ENCODE measurements at places on chromosomes 11 and 22. TPM values are rescaled to one million over a fixed set of nuclear protein-coding genes. Genes with fewer than 3 reads are reported as not detected.

DNA sequence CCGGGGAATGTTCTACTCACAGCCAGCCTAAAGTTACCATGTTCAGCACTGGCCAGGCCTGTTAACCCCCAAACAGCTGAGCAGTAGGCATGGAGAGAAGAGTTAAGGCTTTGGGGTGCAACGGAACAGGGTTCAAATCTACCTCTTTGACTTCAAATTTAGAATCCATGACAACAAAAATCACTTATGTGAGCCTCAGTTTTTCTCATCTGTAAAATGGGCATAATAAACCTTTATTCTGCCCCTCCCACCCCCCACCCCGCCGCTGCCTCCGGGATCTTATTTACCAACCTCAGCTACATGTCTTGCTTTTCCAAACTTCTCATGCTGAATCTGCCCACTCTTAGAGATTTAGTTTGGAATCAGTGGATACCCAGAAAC lies 112.8 kb upstream of the CRYBB3 start:
- H3K27ac ChIP-seq, result peak overlapping the region; percentile 37
- no peaks in the 10 kb centered on the region for H3K36me3 ChIP-seq
- no peak for DNase-seq
- H3K27me3 ChIP-seq, result no peaks in the 10 kb centered on the region
- peaks cover 73% of the 10 kb centered on the region for H3K4me1 ChIP-seq

Gene TEAD1
- total RNA-seq, result 91.0 TPM

DNA sequence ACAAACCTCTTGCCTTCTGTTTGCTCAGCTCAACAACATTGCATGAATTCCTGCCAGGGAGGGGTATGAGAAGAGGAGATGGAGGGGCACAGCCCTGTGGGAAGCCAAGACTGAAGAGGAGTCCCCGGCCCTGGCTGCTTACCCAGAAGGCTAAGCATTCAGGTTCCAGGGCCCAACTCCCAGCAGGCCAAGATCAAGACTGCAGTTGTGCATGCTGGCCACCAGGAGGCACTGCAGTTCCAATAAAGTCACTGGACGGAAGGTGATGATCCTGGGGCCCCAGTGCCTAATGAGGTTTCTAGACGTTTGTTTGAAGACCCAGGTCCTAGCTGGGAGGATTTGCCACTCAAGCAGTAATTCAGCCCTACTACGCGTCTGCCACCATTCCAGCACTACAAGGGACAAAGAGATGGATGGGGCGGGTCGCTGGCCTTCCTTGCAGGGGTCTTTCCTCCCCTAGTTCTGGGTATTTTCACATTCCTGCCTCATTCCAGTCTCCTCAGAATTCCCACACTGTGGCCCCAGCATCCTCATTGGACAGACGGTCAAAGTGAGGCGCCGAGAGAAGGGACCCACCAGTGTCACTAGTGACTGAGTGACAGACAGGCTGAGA lies 23.6 kb downstream of the ALX4 start:
- H3K4me1 ChIP-seq, result no peaks in the 10 kb centered on the region
- H3K27me3 ChIP-seq, result no peaks in the 10 kb centered on the region
- DNase-seq, result no peak
- H3K36me3 ChIP-seq, result no peaks in the 10 kb centered on the region
- no peak overlapping the region for H3K4me3 ChIP-seq

GRCh38 chr22:20031732-20032406 lies 11.0 kb downstream of the TANGO2 start:
- H3K27me3 ChIP-seq, result no peaks in the 10 kb centered on the region
- H3K36me3 ChIP-seq, result peaks cover 11% of the 10 kb centered on the region
- peaks cover 92% of the 10 kb centered on the region for H3K4me1 ChIP-seq
- no peak for DNase-seq

DNA sequence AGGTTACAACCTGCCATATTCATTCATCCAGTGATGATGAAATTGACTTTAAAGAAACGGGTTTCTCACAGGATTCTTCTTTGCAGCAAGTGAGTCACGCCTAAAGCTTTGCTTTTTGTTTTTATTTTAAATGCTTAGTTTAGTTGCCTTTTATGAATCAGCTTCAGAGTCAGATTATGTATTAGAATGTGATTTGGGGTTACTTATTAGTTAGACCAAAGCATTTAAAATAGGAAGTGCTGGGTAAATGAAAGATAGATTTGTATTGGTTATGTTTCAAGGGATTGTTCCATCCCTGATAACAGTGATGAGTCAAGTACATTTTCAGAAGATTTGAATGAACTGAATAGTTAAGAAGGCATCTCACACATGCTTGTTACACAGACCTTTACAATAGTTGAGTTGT lies 101.3 kb upstream of the GAL start:
- DNase-seq, result no peak
- peaks cover 40% of the 10 kb centered on the region for H3K4me1 ChIP-seq
- peak overlapping the region; percentile 74 for H3K27ac ChIP-seq
- H3K36me3 ChIP-seq, result peaks cover 67% of the 10 kb centered on the region
- no peaks in the 10 kb centered on the region for H3K27me3 ChIP-seq

GRCh38 chr11:18394928-18395734 lies 768 bp downstream of the LDHA start:
- H3K27me3 ChIP-seq, result no peaks in the 10 kb centered on the region
- H3K36me3 ChIP-seq, result peaks cover 2% of the 10 kb centered on the region
- DNase-seq, result no peak

Gene MMP13
- total RNA-seq, result not detected

- no peaks in the 10 kb centered on the region for H3K27me3 ChIP-seq
- no peak overlapping the region for H3K27ac ChIP-seq
- peaks cover 80% of the 10 kb centered on the region for H3K36me3 ChIP-seq
These were observed 13.5 kb downstream of the PIK3IP1 start for GRCh38 chr22:31278626-31279326.

- H3K27ac ChIP-seq, result no peak overlapping the region
- H3K36me3 ChIP-seq, result no peaks in the 10 kb centered on the region
- no peaks in the 10 kb centered on the region for H3K4me1 ChIP-seq
These were observed 13.9 kb upstream of the ATXN10 start for GRCh38 chr22:45657701-45658100.

- no peaks in the 10 kb centered on the region for H3K27me3 ChIP-seq
- H3K4me1 ChIP-seq, result no peaks in the 10 kb centered on the region
- H3K27ac ChIP-seq, result no peak overlapping the region
- DNase-seq, result no peak
- no peaks in the 10 kb centered on the region for H3K36me3 ChIP-seq
These were observed 23.1 kb downstream of the FANCF start for GRCh38 chr11:22602504-22602903.

DNA sequence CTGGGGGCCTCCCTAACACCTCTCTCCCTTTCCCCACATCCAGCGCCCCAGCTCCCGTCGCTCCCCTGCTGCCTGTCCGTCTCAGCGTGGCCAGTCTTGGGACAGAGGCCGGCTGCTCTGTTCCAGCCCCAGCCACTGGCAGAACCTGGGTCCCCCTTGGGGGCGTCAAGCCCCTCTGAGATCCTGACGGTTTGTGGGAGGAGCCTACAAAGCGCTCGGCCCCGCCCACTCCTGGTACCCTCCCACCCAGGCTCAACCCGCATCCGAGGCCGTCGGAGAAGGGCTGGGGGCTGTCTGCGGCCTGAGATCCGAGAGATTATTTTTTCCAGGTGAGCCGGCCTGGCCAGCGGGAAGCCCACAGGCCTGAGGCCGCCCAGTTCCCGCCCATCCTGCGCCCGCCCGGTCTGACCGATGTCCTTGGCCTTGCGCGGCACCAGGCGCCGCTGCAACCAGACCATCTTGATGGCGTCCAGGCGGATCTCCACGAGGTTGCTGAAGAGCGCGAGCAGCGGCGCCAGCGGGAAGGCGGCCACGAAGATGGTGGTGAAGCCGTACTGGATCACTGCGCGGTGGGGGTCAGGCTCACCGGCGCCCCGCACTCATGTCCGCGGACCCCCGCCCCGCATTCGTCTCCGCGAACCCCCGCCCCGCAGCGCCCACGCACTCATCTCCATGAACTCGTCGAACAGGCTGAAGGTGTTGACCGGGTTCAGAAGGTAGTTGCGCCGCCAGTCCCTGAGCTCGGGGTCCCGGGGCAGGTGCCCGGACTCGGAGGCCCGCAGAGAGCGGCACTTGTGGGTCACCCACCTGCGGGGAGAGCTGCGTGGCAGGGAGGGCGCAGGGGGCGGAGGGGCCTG lies 5.5 kb upstream of the SIGIRR start:
- H3K27ac ChIP-seq, result no peak overlapping the region
- no peak overlapping the region for H3K4me3 ChIP-seq
- peaks cover 10% of the 10 kb centered on the region for H3K4me1 ChIP-seq

Gene MOV10L1
- total RNA-seq, result not detected

DNA sequence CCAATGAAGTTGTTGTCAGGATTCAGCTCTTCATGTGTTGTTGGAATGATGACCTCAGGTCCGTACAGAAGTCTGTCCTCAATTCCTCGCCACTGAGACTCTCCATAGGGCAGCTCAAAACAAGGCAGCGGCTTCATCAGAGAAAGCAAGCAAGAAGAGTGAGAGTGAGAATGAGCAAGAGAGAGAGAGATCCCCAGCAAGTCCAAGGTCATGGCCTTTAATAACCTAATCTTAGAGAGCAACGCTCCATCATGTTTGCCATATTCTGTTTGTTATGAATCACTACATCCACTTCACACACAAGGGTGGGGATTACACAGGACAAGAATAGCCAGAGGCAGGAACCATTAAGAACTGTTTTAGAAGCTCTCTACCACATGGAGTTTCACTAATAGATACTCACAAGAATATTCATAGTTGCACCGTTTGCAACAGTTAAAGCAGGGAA lies 23.3 kb upstream of the MMP7 start:
- no peak overlapping the region for H3K27ac ChIP-seq
- no peak for DNase-seq
- no peaks in the 10 kb centered on the region for H3K27me3 ChIP-seq

Gene ZW10
- 7.5 TPM for total RNA-seq

GRCh38 chr11:74479732-74480123 lies 12.4 kb upstream of the KCNE3 start:
- no peak overlapping the region for H3K27ac ChIP-seq
- no peaks in the 10 kb centered on the region for H3K27me3 ChIP-seq
- no peak for DNase-seq
- H3K4me3 ChIP-seq, result no peak overlapping the region
- no peaks in the 10 kb centered on the region for H3K4me1 ChIP-seq

GRCh38 chr11:125778728-125779127 lies at the start of gene PATE2:
Gene PATE2, minus strand, starts transcription at chr11:125778828. Its CDS starts 55 bp downstream, at chr11:125778773.
- DNase-seq, result no peak
- H3K36me3 ChIP-seq, result no peaks in the 10 kb centered on the region
- H3K27ac ChIP-seq, result no peak within 1 kb of the TSS
- H3K4me1 ChIP-seq, result no peaks in the 10 kb centered on the region
- H3K4me3 ChIP-seq, result no peak within 1 kb of the TSS

DNA sequence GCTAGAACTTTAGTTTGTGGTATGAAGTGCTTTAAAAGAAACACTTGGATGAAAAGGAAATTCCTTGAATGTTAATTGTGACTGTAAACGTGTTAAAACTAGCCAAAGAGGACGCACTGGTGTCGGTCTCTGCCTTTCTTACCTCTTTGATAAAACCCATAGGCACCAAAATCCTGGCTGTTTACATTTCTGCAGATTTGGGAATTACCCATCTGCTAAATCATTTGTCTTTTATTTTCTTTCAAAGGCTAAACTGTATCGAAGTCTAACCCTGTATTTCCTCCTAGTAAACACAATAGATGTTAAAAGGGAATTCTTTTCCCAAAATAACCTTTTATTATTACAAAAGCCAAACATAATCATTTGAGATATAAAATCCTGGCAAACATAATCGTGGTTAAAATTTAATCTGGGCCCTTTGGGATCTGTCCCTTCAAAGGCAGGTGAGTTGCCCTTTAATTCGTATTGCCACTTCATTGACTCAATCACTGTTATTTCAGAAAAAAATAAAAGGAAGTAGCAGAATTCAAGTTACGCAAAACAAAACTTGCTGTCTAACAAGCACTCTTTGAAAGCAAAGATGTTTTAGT lies 2.4 kb downstream of the RASSF10 start:
- no peaks in the 10 kb centered on the region for H3K36me3 ChIP-seq
- H3K27me3 ChIP-seq, result peaks cover 29% of the 10 kb centered on the region
- no peak overlapping the region for H3K4me3 ChIP-seq
- H3K27ac ChIP-seq, result no peak overlapping the region
- no peak for DNase-seq

Gene ADM2
- total RNA-seq, result not detected

- peaks cover 33% of the 10 kb centered on the region for H3K4me1 ChIP-seq
- H3K4me3 ChIP-seq, result peak overlapping the region; percentile 77
- no peaks in the 10 kb centered on the region for H3K27me3 ChIP-seq
These were observed 657 bp downstream of the IGHMBP2 start for GRCh38 chr11:68904248-68904847.

- H3K4me3 ChIP-seq, result no peak overlapping the region
- H3K27ac ChIP-seq, result no peak overlapping the region
- DNase-seq, result no peak
These were observed 35.7 kb downstream of the ANO1 start for GRCh38 chr11:70113801-70114200.

- no peaks in the 10 kb centered on the region for H3K27me3 ChIP-seq
- H3K36me3 ChIP-seq, result no peaks in the 10 kb centered on the region
- no peak overlapping the region for H3K4me3 ChIP-seq
- peaks cover 49% of the 10 kb centered on the region for H3K4me1 ChIP-seq
These were observed 86.3 kb downstream of the MORC2 start for GRCh38 chr22:30882184-30882717.

Gene OR10A2
- not detected for total RNA-seq

Measured in heart left ventricle (tissue), 16 donors.